Astrocyte of the hippocampus (primary cell): ENCODE measurements at places on chromosomes 12 and 14.

DNA sequence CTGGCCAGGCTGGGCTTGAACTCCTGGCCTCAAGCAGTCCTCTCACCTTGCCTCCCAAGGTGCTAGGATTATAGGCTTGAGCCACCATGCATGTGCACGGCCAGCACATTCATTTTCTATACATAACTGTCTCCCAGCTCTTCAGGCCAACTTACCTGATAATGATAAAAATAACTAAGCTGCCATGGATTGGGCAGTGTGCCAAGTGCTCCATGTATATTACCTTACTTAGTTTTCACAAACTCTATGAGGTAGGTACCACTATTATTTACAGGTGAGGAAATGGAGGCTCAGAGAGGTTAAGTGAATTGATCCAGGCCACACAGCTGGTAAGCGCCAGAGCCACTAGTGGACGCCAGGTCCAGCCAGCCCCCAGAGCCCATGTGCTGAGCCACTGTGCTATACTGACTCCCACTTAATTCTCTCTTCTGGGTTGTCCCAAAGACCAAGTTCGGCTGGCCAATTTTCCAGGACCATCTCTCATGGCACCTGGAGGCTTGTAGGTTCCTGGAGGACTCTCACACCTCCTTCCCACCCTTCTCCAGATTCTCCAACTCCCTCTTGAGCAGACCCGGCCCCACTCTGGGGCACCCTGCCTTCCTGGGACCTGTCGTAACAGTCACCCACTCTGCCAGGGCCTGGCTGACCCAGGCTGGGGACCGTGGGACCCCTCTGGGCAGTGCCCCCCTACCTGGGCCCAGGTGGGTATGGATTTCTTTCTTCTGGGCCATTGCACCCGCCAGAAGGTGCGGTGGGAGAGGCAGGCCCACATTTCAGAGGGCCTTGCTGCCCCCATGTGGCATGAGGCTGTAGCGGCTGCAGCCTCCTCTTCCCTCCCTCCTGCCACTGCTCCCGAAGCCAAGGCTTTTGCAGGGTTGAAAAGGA is 30.2 kb upstream of the CIPC start:
- DNase-seq: peak; percentile 85

DNA sequence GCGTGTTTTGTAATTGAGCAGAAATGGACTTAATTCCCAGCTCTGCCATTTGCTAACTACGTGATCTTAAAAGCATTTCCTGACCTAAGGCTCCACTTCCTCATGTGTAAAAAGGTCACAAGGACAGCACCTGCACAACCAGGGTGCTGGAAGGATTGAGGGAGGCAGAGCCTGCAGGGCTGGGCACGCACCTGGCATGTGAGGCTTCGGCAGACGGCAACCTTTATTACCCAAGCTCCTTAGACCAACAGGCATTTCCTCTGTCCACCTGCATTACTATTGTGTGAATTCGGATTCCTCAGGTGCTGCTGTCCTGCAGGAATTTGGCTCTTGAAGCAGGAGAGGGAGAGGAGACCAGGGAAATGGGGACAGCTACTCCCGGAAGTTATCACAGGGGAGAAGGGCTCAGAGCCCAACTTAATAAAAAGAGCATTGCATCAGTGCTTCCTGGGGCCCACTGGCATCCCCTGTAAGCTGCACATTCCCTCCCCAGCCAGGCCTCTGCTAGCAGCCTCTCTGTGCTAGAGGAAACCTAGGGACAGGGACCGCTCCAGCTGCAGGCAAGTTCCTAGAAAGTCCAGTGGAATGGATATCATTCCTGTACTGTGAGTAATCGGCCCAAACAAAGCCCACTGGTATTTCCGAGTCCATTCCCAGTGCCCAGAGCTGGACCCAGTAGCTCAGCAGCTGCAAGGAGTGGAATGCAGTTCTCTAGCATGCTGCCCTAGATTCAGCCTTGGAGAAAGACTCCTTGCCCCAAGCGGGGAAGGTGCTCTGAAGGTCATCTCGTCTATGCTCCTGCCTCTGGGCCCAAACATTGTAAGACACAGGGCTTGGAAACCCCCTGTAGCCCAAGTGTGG is 157.1 kb upstream of the CCND2 start:
- peak; percentile 88 for DNase-seq

DNA sequence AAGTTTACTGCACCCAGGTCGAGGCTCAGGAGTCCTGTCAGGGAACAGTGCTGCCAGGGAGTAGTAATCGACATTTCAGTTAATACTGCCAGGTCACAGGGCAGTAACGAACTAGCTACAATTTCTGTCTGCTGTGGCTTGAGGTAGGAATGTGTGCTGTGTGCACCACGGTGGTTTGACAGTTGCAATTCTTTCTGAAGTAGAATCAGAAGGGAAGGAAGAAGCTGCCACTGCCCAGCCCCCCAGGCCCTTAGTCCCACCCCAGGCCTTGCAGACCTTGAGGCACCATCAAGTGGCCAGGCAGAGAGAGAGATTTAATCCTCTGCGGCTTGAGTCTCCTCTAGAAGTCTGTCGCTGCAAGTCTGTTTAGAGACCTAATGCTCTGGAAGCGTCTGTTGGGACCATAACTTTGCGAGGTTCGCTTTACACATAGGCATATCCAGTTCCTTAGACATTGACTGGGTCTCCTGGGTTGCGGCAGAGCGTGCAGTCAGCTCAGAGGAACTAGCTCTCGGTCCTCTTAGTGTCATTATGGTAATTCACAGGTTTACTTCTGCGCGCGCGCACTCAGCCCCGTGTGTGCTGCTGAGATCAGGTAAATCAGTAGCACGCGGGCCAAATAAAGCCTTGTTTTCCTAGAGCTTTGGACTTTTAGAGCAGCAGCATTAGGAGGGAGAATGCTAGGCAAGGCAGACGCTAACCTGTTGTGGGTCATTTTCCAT is 9.8 kb downstream of the NKX2-1 start:
- peak; percentile 56 for DNase-seq

DNA sequence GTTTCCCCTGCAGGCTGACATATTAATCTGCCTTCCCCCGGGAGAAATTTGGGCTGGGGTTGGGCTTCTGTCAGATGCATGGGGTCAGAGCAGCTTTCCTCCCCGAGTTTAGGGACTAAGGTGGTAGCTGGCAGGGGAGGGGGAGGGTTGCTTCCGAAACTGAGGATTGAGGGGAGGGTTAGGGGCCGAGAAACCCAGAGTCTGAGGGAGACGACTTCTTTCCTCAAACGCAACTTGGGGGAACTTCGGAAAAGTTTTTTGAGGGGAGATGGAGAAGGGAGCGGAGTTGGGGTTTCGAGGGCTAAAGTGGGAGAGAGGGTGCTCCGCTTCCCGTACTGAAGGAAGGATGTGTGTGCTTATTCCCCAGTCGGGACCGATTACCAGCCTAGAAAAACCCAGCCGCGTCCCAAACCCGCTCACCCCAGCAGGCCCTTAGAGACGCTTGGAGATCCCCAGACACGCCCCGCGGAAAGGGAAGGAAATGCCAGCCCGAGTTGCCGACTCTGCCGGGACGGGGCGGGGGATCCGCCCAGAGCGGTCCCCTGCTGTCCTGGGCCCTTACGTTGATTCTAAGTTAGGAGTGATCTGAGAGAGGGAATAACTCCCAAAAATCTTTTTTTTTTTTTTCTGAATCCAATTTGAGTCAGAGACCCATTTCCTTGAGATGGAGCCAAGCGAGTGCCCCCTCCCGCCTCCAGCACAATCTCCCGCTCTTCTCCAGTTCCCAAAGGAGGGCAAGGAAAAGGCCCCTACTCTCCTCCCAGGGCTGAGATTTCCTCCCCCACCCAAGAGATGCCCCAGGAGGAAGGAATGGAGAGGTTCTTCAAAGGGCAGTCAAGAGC is 61.9 kb downstream of the SMUG1 start:
- DNase-seq: no peak

- no peak for DNase-seq
These were observed 611.7 kb downstream of the SNAPC1 start for GRCh38 chr14:62373944-62374343.

- DNase-seq: no peak
These were observed 59.8 kb upstream of the TBPL2 start for GRCh38 chr14:55500219-55500701.

GRCh38 chr12:48110691-48111311 is 4.9 kb upstream of the SENP1 start:
- no peak for DNase-seq

GRCh38 chr14:31877255-31877798 is 199.8 kb upstream of the ARHGAP5 start:
- no peak for DNase-seq

- DNase-seq: peak; percentile 44
These were observed 377.7 kb downstream of the NUAK1 start for GRCh38 chr12:105761075-105761474.

DNA sequence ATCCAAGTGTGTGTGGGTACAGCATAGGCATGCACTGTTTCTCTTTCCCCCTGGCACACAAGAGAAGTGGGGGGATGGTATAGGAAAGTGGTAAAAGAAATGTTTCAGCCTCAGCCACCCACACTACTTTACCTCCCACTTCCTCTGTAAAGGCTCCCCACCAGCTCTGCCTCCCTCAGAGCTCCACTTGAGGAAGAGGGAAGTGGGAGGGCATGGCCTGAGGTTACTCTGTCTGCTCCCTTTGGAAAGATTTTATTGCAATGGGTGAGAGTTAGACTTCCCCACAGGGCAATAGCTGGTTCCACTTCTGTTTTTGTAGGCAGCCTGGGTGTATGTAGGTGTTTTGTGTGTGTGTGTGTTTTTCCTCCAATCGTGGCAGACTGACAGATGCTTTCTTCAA is 145.3 kb downstream of the SSPN start:
- no peak for DNase-seq

DNA sequence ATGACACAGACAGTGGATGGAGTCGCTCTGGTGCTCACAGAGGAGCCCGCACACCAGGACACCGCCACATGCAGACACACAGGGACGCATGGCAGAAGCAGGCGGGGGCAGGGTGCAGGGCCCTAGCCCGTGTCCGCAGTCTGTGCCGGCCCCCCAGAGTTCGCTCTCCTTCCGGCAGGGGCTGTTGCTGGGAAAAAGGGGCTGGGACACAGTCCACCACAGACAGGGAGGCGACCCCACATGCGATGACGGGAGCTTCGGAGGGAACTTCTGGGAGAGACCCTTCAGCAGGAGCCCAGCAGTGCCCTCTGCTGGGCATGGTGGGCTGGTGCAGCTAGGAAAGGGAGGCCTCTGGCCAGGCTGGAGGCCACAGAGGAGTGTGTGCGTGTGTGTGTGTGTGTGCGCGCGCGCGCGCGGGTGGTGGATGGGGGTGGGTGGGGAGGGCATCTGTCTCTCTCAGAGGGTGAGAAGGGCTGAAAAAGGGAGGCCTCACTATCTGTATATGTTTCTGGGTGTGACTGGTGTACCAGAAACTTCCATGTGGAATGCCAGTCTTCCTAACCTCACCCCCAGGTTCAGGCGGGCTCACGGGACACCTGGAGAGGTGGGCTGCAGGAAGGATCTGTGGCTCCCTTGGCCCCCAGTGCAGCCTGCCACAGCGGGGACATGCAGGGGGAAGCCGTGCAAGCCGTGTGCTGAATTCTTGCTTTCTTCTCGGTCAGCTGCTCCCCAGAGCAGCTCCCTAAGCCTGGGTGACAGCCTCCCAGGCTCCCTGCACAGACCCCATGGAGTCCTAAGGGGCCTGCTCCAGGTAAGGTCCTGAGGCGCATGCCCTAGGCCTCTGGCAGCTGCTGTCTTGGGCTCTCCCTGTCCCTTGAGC is 60.7 kb downstream of the PLEKHG3 start:
- peak; percentile 92 for DNase-seq

GRCh38 chr12:46154221-46154985 is 114.4 kb downstream of the SLC38A1 start:
- peak; percentile 58 for DNase-seq

GRCh38 chr12:104381341-104381730 is 75.4 kb upstream of the CHST11 start:
- no peak for DNase-seq

DNA sequence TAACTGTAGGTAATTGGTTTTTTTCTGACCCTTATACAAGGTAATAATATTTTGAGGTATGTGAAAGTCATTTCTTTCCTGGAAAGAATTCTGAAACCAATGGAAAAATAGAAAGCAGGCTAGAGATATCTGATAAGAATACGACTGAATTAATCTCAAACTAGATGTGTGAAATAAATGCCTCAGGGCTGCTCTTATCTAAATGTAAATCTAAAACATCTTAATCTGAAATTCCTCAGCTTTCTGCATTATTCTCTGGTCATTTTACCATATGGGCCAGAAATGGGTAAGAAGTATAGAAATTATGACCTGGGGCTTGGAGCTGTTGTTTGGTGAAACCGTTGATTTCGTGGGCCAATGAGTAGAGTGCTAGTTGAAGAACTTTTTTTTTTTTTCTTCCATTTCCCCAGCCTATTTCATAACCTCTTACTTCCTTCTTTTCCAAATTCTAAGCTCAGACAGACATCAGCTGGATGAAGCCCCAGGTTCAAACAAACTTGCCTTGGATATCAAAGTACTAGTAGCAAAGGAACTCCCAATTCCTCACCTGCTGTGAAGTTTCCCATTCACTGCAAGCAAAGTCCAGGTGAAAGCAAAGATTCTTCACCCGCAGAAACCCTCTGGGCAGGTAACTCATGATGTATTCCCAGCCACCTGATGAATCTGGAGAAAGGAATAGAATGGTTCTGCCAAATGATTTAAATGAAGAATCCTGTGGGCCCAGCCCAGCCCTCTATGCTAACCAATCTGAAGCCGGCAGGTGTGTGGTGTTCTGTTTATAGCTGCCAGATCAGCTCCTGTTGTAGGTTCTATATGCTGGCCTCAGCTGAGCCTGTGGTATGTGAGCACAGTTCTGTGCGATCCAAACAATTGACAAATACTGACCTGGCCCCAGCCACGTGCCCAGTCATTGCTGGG is 9.7 kb upstream of the FOS start:
- no peak for DNase-seq

- no peak for DNase-seq
These were observed 235.5 kb downstream of the ADAMTS20 start for GRCh38 chr12:43316520-43316919.

DNA sequence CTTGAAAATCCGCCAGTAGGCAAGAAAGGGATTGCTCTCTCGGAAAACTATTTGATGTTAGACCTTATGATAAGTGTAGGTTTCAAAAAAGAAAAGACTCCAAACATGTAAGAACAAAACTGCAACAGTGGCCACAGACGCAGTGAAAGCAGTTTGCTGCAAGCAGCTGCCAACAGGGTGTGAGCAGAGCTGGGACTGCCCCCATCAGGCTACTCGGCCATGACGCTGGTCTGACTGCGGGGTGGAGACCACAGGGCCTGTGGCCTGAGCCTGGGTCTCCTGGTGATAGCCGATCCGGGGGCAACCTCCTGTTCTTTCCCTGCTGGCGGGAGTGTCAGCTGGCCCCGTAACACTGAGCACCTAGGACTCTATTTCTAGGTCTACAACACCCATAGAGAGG is 63.2 kb downstream of the AMN start:
- no peak for DNase-seq

- DNase-seq: peak; percentile 52
These were observed 17.4 kb downstream of the ISCA2 start for GRCh38 chr14:74510959-74511409.

GRCh38 chr12:114448618-114448933 is 42.6 kb upstream of the TBX5 start:
- no peak for DNase-seq

GRCh38 chr14:100138082-100138787 is 21.2 kb downstream of the DEGS2 start:
- no peak for DNase-seq
